ENCODE measurements at places on chromosomes 6 and 20.

- no peak for DNase-seq
Measured at GRCh38 chr20:33203444-33203843, 13.7 kb upstream of the BPIFA3 start.

DNA sequence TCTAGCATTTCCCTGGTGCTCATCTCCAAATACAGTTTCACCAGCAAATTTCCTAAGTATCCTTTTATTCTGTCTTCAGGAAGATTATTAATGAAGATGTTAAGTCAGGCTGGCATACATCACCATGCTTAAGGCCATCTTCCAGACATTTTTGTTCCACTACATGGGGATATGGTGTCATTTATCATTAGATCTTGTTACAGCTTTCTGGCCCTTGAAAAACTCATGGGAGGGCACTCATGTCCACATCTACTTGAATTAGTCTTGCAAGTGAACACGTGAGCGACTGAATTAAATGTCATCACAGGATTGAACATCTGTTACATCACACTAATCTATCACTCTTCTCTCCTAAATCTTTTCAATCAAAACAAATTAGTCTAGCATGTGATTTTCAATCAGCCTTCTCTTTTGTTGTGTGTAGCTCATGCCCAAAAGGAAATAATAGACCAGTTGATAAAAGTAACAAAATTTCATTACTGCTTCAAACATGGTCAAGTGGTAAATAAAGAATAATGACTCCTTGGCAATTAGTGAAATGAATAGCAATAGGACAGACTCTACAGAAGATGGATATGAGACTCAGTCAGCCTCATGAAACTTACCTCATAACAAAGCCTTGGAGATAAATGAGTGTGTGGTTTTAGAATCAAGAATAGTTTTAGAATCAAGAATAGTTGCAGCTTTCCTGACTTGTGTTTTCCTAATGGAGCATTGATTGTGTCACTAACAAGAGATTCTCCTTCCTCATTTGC, 80.5 kb downstream of the MTFR2 start:
- no peak for DNase-seq

- no peak for DNase-seq
Measured at GRCh38 chr6:163249651-163250101, 164.8 kb upstream of the QKI start.

DNA sequence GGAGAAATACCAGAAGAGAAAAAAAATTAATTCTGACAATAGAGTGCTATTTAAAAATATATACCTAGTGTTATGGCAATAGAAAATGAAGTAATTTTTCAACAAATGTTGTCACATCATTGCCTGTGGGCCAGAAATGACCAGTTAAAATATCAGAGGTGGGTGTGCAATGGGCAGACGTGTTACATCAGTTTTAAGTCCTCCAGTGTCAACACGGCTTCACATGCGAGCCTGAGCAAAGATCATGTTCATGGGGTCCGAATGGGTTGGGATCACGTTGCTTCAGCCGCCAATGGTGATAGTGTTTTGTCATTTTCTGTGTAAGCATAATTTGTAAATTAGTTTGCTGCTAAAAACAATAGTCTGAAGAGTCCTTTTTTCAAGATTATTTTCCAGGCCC, 27.5 kb downstream of the TMEM200A start:
- no peak for DNase-seq

- DNase-seq = peak; percentile 52
Measured at GRCh38 chr6:137944793-137945498, 77.9 kb downstream of the TNFAIP3 start.

DNA sequence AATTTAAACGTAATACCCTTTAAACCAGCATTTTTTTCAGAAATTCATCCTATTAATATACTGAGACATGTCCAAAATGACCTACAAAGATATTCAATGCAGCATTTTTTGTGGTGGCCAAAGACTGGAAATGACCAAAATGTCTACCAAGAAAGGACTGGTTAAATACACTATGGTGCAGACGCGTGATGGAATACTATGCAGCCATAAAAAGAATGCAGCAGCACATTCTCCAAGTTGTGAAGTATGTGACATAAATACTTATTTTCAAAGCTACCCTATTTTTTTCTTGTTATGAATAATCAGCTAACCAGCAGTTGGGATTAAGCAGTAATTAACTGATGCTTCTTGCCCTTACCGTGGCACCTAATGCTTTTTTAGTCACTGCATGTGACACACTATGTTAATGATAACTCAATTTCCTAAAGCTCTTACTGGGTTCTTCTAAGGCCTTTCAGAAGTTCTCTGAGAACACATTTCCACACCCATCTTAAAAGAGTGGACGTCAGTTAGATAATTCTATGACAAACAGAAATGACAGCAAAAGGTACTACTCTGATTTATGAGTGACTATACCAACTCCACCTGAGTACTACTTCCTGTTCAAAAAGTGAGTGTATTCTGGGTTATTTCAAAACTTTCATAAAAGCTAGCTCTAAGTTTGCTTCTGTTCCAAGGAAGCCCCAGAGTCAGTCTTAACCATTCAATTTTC, 24.9 kb downstream of the TTI1 start:
- DNase-seq = no peak

DNA sequence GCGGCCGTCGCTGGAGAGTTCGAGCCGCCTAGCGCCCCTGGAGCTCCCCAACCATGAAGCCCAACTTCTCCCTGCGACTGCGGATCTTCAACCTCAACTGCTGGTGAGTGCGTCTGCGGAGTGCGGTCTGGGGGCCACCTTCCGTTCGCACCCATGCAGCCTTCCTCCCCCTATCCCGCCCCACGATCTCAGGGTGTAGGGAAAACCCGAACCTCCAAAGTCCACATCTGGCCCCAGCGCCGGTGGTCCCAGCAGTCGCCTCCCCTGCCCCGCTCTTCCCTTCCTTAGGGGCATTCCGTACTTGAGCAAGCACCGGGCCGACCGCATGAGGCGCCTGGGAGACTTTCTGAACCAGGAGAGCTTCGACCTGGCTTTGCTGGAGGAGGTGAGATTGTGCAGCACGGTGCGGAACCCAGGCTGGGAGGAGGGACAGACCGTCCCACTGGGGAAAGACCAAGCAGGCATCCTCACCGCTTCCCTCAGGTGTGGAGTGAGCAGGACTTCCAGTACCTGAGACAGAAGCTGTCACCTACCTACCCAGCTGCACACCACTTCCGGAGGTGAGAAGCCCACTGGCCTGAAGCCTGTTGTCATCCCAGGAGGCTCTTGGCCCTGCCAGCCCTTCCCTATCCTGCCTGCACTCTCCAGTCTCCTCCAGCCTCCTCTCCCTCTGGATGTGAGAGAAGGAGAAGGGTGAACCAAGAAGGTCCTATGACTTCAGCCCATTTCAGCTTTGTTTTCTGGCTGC, 719 bp downstream of the SMPD2 start:
- peak; percentile 47 for DNase-seq

DNA sequence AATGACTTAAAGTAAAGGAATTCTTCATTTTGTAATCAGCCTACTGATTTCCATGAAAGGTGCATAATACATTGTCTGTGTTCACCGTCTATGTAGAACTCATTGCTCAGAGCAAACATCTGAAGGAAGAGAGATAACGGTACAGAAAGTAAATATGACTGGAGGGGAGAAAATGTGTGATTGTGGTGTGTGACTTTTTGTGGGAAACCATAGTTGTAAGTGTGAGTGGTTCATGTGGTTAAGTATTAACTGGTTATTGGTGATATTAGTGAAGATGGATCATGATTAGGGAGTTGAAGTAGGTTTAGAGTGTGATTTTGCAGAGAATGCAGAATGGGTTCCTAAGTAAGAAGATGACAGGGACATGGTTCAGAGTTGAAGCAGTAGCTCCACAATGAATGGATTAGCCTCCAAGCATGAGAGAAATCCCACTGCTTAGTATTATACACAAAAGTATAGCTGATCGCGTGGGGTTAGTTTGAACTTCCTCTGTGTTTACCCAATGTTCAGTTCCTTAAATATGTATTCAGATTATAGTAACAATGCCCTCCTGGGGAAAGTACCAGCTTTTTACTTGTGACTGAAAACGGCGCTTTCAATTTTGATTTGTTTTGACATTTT, 368.9 kb downstream of the UTRN start:
- no peak for DNase-seq

GRCh38 chr6:154388803-154389202, 32.2 kb upstream of the IPCEF1 start:
- DNase-seq = no peak

- DNase-seq = no peak
Measured at GRCh38 chr6:169938262-169938701, 186.9 kb downstream of the ERMARD start.

GRCh38 chr6:122098201-122098678, 301.2 kb upstream of the HSF2 start:
- DNase-seq = no peak

DNA sequence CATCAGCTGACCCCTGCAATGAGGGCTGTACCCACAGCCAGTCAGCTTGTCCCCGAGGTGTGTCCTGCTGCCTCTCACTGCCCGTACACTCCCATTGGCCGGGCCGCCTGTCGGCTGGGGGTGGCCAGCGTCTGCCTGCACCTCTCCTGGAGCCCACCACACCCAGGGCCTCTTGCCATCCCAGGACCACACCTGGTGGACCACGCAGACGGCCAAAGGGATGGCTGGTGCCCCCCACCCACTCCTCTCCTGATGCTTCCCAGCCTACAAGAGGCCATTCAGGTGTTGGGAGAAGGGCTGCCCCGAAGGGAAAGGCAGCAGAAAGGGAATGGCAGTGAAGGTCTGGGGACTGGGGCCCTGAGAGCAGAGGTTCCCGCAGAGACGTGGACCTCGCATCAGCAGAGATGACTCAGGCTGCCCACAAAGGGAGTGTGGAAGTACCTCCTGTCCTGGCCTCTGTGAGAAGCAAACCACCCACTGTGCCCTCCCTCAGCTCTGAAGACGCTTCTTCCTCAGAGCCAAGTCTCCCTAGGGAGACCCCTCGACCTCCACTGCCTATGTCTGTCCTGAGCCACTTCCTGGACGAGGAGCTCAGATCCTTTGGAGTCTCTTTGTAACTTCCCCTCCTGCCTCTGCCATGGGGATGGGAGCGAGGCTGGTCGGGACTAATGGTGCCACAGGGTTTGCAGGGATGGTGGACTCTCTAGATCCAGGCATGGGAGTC, 60.9 kb downstream of the PYGB start:
- peak; percentile 82 for DNase-seq

GRCh38 chr6:87384449-87384848, 23.3 kb upstream of the CFAP206 start:
- DNase-seq = no peak

Data from IMR-90 (cell line).